ENCODE measurements at places on chromosomes 1 and 21. TPM values are rescaled to one million over a fixed set of nuclear protein-coding genes. Genes with fewer than 3 reads are reported as not detected.

The PTPRC gene
- total RNA-seq = 35.7 TPM

The GNG12 gene
- 87.5 TPM for total RNA-seq

The WRAP73 gene
- 19.3 TPM for total RNA-seq

The LDLRAD1 gene
- total RNA-seq = not detected

The ITLN1 gene
- total RNA-seq = 2.0 TPM

The SUSD4 gene
- total RNA-seq = 14.9 TPM

The GUCA2B gene
- not detected for total RNA-seq

The FABP3 gene
- total RNA-seq = 7.9 TPM

The RHD gene
- not detected for total RNA-seq

The TGFB2 gene
- 10.2 TPM for total RNA-seq

The AMY1A gene
- not detected for total RNA-seq

The TRAF3IP3 gene
- 4.4 TPM for total RNA-seq

The HSD11B1 gene
- 7.5 TPM for total RNA-seq

The NEK7 gene
- total RNA-seq = 82.3 TPM

The ARHGEF10L gene
- 49.8 TPM for total RNA-seq

The C8A gene
- not detected for total RNA-seq

The LCE3D gene
- total RNA-seq = not detected

The SH3BGR gene
- 5.0 TPM for total RNA-seq

The ESPN gene
- total RNA-seq = 11.1 TPM

The HMCN1 gene
- total RNA-seq = 7.8 TPM

All from breast epithelium (tissue), 4 donors.